ENCODE measurements at places on chromosomes 2 and 18.

GRCh38 chr2:48914477-48915089 lies 159.1 kb upstream of the LHCGR start:
- no peak for DNase-seq

DNA sequence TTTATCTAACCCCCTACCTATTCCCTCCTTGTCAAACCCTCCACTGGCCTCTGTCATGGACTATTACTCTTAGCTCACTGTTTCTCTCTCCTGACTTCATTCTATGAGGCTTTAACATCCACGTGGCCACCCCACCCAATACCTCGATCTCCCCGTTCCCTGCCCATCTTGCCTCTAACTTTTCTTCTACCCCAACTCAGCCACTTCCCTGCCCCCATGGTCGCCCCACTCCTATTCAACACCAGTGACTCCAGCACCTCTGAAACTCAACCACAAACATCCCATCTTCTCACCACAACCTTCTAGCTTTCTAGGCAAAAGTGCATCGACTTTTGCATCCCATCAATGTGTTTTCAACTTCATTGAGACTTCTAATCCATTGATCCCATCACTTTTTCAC lies 94.2 kb upstream of the EPAS1 start:
- DNase-seq: no peak

- DNase-seq: no peak
Measured at GRCh38 chr2:218631837-218632236, 24.1 kb downstream of the PLCD4 start.

GRCh38 chr2:81549646-81550045 lies 1245.1 kb upstream of the LRRTM1 start:
- no peak for DNase-seq

- no peak for DNase-seq
Measured at GRCh38 chr18:55307505-55307904, 280.5 kb downstream of the TCF4 start.

GRCh38 chr2:238838786-238839327 lies 9.0 kb upstream of the TWIST2 start:
- no peak for DNase-seq

- DNase-seq: no peak
Measured at GRCh38 chr2:170923799-170924198, 5.3 kb upstream of the GORASP2 start.

GRCh38 chr18:78046631-78047030 lies 797.0 kb downstream of the GALR1 start:
- DNase-seq: no peak

GRCh38 chr2:16654833-16655444 lies 10.7 kb downstream of the CYRIA start:
- DNase-seq: no peak

DNA sequence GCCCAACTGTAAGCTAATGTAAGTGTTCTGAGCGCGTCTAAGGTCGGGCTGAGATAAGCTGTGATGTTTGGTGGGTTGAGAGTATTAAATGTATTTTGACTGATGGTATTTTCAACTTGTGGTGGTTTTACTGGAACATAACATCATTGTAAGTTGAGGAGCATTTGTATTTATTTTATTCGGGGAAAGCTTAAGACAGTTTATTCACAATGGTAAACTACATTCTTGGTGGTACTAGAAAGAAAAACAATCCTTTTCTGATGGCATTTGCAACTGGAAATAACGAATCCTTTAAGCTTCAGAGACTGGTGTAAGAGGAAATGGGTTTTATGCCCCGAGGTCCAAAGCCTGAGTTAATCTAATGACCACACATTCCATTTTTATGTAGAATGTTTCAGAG lies 283.3 kb upstream of the NETO1 start:
- no peak for DNase-seq

DNA sequence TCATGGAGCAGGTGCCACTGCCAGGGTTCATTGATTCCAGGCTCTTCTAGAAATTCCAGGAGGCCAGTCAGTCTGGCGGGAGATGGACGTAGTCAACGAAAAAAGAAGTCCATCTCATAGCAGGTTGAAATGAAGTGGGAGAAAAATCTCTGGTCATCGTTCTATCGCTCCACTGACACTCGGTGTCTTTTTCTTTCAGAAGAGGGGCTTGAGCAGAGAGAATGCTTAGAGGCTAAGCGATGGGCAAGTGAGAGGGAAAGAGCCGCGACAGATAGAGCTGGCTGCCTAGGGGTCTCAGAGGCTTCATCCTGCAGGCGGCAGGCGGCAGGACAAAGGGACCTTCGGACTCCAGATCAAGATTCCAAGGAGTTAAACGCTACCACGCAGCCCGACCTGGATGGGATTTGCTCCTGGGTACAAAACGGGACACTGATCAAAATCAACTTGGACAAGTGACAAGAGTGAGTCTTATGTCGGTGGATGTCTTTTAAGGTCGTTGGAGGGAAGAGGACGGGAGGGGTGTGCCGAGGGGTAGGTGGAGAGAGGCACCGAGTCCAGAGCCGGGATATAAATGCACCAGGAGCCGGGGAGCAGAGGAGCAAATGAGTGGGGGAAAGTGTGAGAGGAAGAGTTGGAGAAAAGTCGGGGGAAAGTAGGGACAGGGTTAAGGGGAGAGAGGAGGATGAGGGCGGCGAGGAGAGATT lies 677 bp upstream of the TMEM178A start:
- DNase-seq: peak; percentile 20

DNA sequence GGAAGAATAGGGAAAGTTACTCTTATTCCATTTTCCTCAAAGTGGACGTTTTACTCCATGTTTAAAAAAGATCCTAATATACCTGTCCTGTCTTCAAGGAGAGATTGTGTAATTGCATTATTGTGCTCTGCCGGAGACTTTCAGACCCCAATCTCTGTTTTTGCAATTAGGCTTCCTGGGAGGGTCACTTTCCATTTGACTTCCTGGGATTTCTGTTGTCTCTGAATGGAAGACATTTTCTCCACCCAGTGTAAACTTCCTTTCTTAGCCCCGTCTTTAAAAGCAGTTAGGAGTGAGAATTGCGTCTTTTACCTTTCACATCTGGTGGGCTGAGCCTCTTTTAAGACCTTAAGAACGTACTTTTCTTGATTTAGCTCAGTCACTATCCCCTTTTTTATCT lies 63.0 kb downstream of the ZNF532 start:
- DNase-seq: no peak

- no peak for DNase-seq
Measured at GRCh38 chr18:21134895-21135294, 23.3 kb upstream of the ROCK1 start.

DNA sequence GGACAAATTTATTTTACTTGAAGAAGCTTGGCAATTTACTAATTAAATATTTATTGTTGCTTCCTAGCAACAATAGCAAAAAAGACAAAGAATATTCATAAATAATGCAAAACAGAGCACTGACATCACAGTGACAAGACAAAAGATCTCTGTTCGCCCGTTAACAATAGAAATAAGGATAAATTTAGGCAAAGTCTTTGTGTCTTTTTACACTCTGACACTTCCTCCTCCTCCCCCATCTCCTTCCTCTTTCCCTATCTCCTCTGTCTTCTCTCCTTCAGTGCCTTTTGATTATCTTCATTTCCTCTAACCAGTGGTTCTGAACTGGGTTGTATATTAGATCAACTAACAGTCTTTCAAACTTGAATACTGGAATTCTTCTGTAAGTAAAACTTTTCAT lies 808.4 kb downstream of the ERBB4 start:
- no peak for DNase-seq

DNA sequence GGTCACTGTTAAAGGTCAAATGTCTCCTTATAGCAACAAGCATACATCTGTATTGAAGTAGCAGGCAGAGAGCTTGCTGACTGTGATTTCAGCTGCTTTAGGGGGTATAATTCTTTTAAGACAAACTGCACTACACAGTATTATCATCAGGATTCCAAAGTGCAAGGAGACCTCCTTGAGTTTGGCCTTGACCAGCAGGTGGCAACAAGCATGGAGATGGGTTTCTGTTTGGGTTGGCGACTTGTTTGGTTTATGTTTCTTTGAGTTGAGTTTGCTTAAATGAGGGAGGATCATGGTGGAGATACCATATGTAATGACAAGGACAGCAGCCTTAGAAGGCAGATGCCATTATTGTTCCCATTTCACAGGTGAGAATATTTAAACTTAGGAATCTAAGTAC lies 681.0 kb upstream of the ID2 start:
- DNase-seq: no peak

- no peak for DNase-seq
Measured at GRCh38 chr18:37668971-37669747, 103.6 kb upstream of the CELF4 start.

GRCh38 chr2:203412546-203413331 lies 84.5 kb downstream of the ABI2 start:
- DNase-seq: peak; percentile 40

GRCh38 chr2:147463881-147464520 lies 380.8 kb upstream of the ACVR2A start:
- DNase-seq: no peak

DNA sequence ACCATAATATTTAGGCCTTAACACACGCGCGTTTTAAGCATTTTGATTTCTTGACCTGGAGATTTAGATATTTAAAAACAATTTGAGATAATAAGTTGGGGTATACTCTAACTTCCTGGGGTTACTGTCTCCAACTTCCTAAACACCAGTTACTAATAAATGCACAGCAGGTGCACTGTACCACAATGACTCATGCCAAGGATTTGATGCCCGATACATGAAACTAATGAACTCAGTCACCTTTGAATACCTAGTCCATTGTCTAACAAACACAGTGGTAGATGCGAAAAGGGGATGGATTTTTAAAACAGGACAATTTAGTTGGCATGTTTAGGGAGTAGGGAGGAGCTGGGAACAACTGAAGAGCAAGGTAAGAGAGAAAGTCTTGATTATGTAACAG lies 21.2 kb downstream of the CABYR start:
- DNase-seq: no peak

DNA sequence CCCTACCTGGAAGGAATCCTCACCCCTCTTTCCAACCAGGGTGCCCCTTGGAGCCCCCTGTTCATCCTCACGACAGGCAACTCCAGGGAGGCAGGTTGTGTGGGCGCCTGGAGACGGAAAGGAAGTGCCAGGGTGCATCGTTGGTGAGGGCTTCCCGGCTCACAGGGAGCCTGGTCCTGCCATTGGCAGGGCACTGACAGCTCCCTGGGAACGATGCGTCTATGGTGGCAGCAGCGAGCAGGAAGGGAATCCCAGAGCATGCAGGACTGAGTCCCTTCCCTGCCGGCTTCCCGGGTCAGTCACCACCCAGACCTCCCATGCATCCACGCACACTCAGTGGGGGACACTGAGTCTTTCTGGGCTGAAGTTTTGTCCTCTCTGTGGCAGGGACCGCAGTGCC lies 117.6 kb downstream of the INHBB start:
- no peak for DNase-seq

DNA sequence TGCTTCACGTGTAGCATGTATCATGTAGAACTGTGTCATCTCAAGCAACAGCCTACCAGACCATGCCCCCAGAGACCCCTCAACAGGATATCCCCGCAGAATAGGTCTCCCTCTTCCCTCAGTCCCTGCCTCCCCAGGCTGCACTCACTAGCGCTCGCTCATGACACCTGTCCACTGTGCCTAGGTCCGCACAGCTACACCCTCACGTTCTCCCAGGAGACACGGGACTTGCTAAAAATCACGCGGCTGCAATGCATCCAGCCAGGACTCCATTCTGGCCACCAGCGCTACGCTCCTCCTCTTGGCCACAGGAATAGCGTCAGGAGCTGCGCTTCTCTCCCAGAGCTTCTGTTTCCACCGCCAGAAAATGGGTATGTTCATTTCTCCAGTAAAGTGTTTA lies 2.5 kb downstream of the PXDN start:
- DNase-seq: no peak

- DNase-seq: no peak
Measured at GRCh38 chr2:107263628-107264027, 377.7 kb upstream of the ST6GAL2 start.

- no peak for DNase-seq
Measured at GRCh38 chr2:44167311-44167907, 1.3 kb upstream of the PPM1B start.

DNA sequence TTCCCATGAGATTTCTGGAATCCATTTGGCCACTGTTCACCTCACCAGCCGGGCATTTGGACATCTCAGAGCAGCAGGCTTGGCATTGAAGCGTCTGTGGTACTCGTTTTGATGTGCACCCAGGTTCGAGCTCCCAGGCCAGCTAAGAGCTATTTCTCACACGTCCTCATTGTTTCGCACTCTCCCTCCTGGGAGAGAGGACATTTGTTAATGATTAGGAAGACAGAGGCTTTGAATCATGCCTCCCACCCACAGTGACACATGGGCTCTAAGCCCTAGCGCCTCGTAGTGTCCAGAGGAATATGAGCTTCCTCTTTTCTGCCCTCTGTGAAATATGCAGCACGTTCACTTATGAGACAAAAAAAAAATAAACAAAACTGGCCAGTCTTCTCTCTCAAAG lies 361.8 kb downstream of the RND3 start:
- no peak for DNase-seq

- peak; percentile 83 for DNase-seq
Measured at GRCh38 chr18:361941-362310, 94.1 kb upstream of the THOC1 start.

DNA sequence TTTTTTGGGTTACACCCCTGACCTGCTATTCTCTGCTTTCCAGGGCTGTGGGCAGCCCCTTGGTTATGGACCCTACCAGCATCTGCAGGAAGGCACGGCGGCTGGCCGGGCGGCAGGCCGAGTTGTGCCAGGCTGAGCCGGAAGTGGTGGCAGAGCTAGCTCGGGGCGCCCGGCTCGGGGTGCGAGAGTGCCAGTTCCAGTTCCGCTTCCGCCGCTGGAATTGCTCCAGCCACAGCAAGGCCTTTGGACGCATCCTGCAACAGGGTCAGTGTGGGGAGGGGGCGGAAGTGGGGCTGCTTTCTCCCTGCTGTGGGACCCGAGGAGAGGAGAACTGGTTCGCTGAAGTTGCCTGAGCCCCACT lies 9.7 kb upstream of the WNT10A start:
- DNase-seq: no peak

GRCh38 chr2:132477436-132477835 lies 60.8 kb downstream of the GPR39 start:
- no peak for DNase-seq

GRCh38 chr18:23178661-23179081 lies 43.4 kb downstream of the CABLES1 start:
- DNase-seq: no peak
